ENCODE measurements at places on chromosomes 12 and 14.

GRCh38 chr12:12870465-12870864, 20.9 kb upstream of the GPRC5A start:
- DNase-seq = no peak

DNA sequence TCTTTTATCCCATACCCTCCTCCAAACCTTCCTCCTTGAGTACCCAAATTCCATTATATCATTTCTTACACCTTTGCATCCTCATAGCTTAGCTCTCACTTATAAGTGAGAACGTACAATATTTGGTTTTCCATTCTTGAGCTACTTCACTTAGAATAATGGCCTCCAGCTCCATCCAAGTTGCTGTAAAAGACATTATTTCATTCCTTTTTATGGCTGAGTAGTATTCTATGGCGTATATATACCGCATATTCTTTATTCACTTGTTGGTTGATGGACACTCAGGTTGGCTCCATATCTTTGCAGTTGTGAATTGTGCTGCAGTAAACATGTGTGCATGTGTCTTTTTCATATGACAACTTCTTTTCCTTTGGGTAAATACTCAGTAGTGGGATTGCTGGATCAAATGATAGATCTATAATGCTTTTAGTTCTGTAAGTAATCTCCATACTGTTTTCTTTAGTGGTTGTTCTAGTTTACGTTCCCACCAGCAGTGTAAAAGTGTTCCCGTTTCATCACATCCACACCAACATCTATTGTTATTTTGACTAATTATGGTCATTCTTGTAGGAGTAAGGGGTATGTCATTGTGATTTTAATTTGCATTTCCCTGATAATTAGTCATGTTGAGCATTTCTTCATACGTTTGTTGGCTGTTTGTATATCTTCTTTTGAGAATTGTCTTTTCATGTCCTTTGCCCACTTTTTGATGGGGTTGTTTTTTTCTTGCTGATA, 10.1 kb downstream of the RAB21 start:
- no peak for DNase-seq

- no peak for DNase-seq
These were observed 306.6 kb upstream of the ATP2B1 start for GRCh38 chr12:90015228-90015627.

- DNase-seq = no peak
These were observed 453.0 kb downstream of the ADAMTS20 start for GRCh38 chr12:43098766-43099550.

DNA sequence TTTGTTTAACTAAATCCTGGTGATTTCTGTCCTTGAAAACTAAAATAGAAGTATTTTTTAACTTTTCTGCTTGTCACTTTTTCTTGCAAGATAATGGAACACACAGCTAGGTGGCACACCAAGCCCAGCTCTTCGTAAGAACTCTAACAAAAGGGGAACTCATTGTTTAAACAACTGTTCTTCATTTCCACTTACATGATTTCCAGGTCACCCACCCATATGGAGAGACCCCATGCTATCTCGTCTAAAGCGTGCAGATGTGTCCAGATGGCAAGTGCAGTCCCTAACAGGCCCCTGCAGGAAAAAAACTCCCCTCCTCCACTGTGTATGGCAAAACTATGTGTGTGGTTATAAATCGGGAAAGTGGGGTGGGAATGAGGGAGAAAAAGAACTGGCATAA, 43.3 kb upstream of the NT5DC3 start:
- peak; percentile 69 for DNase-seq

- DNase-seq = no peak
These were observed 172.8 kb downstream of the NELL2 start for GRCh38 chr12:44703182-44703910.

- DNase-seq = peak; percentile 53
These were observed 46.2 kb upstream of the RIMBP2 start for GRCh38 chr12:130762319-130762675.

DNA sequence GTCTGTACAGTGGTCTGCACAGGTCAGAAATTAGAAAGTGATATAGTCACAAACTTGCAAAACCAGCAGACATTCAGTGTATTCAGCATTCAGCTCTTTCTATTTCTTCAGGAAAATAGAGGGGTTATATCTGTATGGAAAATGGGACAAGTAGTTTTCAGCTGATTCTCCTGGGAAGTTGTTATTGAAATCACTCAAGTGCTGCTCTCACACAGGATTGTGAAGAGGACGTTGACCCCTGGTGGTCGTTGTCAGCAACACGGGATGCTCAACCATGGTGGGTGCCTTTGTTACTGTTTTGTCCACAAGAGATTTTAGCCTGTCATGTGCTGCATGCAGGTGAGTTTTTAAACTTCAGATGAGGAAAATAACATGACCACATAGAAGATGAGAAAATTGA, 981.8 kb downstream of the TMEM121 start:
- DNase-seq = no peak
